ENCODE measurements at places on chromosomes 16 and 17. TPM values are rescaled to one million over a fixed set of nuclear protein-coding genes. Genes with fewer than 3 reads are reported as not detected.
A peak's percentile ranks its signal among the peaks of the same experiment; 100 is the strongest.

Gene KRTAP4-9
- total RNA-seq, result not detected

Gene CNGB1
- total RNA-seq, result not detected

Gene DCAF7
- total RNA-seq, result 29.6 TPM

DNA sequence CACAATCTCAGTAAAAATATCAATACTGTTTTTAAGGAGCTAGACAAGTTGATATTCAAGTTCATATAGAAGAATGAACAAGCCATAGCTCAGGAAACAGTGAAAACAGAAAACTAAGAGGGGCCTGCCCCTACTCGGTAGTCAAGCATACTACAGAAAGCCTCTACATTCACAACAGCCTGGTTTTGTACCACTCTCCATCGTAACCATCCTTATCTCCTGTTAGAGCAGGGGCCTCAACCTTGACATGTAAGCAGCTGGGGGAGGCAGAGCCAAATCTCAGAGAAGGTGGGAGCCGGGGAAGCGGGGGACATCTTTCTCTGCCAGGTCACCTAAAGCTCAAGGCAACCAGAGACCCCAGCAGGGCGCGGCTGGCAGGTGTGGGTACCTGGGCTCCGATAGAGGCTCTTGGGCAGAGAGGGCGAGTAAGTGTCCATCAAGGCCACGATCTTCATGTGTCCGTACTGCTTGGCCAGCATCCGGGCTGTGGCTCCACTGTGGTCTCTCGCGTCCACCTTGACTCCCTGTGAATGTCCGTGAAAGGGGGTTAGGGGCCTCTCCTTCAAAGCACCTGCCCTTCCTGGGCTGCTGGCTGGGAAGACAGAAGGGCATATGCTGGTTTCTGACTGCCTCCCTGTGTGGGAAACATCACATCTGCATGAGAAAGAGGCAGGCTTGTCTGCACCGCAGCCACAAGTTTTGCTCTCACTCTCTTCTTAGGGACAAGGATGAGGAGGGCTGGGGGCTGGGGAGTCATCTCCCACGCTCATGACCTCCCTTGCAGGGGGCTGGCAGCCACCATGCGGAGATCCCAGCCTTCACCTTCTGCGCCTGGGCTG is 20.2 kb downstream of the ANKS3 start:
- no peak for DNase-seq

GRCh38 chr16:58022601-58023371 is 2.8 kb upstream of the MMP15 start:
- DNase-seq, result peak; percentile 47

- DNase-seq, result no peak
Observed at GRCh38 chr17:65441053-65441605, 120.3 kb downstream of the AXIN2 start.

GRCh38 chr17:66775881-66776400 is 59.0 kb upstream of the CACNG5 start:
- no peak for DNase-seq

DNA sequence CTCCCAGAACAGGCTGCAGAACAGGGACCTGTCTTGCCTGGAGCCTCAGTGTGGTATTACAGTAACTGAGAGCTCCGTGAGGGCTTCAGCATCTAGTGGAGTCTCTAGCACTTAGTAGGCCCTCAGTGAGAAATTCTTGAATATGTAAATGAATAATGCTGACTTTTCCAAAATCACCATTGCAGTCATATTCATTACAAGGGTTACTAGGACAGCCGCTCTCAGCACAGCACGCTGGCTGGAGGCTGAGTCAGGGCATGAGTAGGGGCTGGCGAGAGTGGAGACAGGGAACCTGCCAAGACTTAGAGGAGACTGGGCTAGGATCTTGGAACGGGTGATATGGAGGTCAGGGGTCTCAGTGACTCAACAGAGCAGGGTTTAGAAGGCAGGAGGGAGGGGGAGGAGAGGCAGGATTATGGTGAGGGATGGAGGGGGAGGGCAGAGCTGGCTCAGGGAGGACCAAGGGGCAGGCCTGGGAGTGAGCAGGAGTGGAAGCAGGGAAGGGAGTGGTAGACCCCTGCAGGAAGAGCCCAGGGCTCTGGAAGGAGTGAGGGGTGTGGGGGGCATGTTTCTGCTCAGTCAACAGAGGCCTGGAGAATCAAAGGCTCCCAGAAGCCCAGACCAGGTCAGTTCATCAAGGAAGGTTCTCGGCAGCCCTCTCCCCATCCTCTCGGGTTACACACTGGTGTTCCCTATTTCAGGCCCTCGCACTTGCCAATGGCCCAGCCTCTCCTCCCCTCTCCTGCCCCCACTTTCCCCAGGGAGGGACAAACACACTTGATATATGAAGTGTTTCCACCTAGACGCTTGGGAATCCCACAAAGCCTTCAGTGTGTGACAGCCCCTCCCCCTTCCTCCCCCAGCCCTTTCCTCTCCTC is 42.3 kb downstream of the FZD2 start:
- peak; percentile 21 for DNase-seq
